ENCODE measurements at places on chromosomes 1 and 21.

GRCh38 chr1:182484531-182485257 is 34.7 kb downstream of the RGSL1 start:
- DNase-seq, result no peak

GRCh38 chr1:108140936-108141335 is 59.2 kb downstream of the SLC25A24 start:
- DNase-seq, result no peak

DNA sequence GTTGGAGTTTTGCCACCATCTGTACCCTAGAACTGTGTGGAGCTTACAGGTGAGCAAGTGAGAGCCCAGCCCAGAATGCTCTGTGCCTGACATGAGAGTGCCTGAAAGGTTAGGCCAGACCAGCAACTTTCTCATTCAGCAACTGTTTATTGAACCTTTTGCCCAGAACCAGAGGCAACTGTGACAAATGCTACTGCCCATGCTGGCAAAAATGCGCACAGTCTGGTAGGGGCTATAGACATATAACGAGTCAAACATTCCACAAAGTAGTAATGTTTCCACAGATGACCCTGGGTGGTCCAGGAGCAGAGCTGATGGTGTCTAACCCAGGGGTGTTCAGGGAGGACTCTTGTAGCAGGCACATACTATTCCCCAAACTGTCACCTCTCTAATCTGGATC is 56.0 kb upstream of the GCLM start:
- DNase-seq, result no peak

- no peak for DNase-seq
Observed at GRCh38 chr1:151827853-151828252, 3.7 kb downstream of the RORC start.

GRCh38 chr1:228424685-228425660 is 8.3 kb upstream of the TRIM17 start:
- no peak for DNase-seq

DNA sequence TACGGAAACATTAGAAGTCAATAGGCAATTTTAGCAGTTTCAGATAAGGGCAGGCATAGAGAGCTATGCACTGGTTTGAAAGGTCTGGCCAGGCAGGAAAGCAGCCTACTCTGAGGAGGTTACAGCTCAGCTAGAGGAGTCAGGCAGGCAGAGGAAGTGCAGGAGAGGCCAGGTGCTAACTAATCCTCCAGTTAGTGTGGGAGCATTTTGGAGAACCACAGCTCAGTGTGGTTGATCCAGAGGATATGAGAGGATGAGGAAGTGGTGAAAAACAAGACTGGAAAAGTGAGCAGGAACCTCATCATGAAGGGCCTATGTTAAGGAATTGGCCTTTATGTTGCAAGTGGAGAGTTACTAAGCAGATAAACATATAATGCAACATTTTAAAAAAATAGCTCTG is 282.4 kb upstream of the SGIP1 start:
- no peak for DNase-seq
